NCI-H1105 (cell line): ENCODE measurements at places on chromosomes 7 and 10.

GRCh38 chr7:26958834-26959233 lies 94.4 kb upstream of the SKAP2 start:
- DNase-seq = no peak

DNA sequence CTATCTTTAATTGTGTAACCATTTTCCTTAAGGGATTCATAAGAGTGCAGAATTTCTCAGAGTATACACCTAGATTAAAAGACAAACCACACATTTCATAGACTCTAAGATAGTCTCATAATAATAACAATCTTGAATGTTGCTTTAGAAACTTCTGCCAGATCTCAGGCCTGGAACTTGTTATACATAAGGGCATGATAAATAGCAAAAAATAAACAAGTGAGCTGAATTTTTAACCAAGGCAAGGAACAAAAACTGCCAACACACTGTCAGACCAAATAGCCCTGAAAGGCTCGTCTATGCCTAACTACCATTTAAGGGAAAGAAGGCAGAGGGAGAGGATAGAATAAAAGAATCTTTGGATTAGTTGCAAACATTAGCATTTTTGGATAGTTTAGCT lies 65.8 kb upstream of the SEMA3C start:
- DNase-seq = no peak

DNA sequence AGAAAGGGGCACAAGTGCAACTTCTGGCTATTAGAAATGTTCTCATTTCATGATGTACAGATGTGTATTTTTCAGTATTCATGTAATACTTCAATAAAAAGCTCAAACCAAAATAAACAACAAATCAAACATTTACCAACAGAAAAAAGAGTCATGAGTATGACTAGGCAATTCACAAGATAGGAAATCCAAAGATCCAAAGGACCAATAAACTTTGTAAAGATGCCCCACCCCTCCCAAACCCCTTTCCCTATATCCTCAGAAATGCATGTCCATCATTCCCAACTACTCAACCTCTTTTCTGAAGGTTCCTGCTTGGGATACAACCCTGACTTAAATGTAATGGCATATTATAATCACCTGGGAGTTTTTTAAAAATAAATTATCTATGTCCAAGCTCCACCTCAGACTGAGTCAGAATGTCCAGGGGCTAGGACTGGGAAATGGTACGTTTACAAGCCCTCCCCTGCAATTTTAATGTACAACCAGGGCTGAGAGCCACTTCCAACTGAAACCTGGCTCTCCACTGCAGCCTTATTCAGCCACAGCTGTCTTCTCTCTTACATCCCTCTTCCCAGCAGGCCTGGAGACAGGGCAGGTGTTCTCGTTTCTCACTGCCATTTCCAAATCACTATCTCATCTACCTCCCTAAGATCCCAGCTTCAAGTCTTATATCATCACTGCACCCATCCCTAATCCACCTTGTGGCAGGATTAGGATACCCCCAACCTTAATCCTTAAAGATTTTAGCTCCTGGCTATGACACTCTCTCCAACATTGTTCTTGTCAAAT lies 36.5 kb downstream of the COA1 start:
- no peak for DNase-seq

GRCh38 chr10:71982269-71983178 lies 18.3 kb downstream of the CHST3 start:
- DNase-seq = no peak

GRCh38 chr7:151062399-151063211 lies 3.2 kb downstream of the SLC4A2 start:
- no peak for DNase-seq

DNA sequence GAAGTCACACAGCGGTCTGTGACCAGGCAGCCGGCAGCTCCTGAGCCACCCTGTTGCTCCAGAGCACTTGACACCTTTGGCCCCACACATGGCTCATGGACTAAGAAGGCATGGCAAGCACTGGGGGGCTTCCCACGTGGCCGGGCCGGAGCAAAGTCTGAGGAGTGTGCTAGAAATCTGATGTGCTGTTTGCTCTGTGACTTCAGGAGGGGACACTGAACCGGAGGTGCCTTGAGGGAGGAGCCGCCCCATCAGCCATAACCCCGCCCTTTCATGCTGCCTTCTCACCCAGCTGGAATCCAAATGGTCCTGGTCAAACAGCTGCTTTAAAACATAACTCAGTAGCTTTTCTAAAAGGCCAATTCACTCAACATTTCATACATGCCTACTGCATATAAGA lies 33.5 kb downstream of the PROSER2 start:
- DNase-seq = no peak

DNA sequence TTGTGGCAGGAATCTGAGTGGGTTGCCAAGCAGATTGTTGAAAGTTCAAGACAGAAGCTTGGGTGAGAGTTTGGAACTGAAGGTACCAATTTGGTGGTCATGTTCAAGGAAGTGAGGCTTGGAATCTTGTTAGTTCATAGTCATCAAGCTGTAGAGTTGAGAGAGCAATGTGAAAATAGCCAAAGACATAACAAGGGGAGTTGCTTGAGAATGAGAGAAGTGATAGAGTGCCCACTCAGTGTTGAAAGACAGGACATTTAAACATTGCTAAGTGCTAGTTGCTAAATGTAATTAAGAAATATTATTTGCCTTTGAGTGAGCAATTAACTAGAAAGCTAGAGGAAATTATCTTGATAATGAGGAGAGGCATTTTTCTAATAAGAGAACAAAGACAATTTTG lies 17.0 kb downstream of the ITGB8 start:
- no peak for DNase-seq

- DNase-seq = no peak
Measured at GRCh38 chr7:43511029-43511428, 71.9 kb upstream of the STK17A start.

- DNase-seq = no peak
Measured at GRCh38 chr7:25830215-25830614, 321.8 kb upstream of the NFE2L3 start.

GRCh38 chr7:80934321-80934720 lies 15.5 kb upstream of the SEMA3C start:
- DNase-seq = no peak

- no peak for DNase-seq
Measured at GRCh38 chr7:96727534-96728088, 18.0 kb upstream of the SEM1 start.

GRCh38 chr10:99449023-99449422 lies 18.6 kb upstream of the GOT1 start:
- no peak for DNase-seq

DNA sequence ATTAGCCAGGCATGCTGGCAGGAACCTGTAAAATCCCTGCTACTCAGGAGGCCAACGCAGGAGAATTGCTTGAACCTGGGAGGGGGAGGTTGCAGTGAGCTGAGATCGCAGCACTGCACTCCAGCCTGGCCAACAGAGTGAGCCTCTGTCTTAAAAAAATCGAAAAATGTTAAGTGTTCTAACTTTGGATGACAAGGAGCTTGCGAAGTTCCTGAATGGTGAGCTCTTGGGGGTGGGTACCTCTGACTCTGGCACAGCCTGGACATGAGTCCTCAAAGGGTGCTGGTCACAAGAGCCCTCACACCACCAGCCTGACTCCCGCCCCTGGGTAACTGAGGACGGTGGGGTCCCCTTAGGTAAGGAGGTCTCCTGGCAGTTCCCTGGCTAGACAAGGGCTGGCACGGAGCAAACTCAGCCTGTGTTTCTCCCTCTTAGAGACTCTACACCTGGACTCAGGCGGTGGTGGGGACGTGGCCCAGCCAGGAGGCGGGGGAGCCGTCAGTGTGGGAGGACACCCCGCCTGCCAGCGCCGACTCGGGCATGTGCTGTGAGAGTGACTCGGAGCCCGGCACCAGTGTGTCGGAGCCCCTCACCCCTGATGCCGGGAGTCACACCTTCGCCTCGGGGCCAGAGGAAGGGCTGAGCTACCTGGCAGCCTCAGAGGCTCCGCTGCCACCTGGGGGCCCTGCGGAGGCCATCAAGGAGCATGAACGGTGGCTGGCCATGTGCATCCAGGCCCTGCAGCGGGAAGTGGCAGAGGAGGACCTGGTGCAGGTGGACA lies 24.1 kb downstream of the AMZ1 start:
- no peak for DNase-seq

GRCh38 chr7:41886901-41887311 lies 184.0 kb upstream of the INHBA start:
- DNase-seq = no peak

DNA sequence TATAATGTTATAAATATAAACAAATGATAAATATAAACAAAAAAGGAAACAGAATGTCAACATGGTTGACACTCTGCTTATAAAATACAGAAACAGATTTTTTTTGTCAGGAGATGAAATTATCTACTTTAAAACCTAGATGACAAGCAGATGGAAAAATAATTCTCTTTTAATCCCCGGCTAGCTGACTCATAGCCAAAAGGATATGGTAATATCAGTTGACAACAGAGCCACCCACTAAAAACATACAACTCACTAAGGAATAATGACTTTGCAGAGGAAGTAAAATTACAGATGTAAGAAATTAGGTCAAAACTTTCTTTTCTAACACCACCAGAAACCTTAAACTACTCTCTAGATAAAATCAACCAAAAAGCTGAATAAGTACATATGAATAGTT lies 131.1 kb upstream of the ABCB5 start:
- no peak for DNase-seq

DNA sequence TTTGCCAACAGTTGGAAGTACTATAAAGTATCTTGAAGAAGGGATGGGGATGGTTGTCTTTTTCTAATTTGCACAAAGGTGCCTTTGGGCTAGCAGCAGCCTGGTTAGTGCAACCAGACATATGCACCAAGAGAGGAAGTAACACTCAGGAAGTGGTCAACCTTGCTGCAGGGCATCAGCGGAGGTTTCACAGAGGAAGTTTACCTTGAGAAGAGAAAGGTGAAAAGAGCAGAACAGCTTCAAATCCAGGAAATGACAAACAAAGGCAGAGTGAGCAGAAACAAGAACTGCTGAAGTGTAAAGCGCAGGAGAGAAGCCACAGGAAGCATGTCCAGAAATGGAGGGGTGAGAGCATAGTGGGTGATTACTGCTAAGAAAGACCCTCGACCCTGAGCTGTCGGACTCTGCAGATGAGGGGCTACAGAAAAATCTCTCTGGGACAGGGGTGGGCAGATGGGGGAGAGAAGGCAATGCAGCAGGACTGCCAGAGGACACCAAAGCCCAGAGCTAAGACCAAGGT lies 66.9 kb downstream of the STK17A start:
- DNase-seq = no peak

- DNase-seq = no peak
Measured at GRCh38 chr7:91995391-91996105, 54.9 kb downstream of the AKAP9 start.

DNA sequence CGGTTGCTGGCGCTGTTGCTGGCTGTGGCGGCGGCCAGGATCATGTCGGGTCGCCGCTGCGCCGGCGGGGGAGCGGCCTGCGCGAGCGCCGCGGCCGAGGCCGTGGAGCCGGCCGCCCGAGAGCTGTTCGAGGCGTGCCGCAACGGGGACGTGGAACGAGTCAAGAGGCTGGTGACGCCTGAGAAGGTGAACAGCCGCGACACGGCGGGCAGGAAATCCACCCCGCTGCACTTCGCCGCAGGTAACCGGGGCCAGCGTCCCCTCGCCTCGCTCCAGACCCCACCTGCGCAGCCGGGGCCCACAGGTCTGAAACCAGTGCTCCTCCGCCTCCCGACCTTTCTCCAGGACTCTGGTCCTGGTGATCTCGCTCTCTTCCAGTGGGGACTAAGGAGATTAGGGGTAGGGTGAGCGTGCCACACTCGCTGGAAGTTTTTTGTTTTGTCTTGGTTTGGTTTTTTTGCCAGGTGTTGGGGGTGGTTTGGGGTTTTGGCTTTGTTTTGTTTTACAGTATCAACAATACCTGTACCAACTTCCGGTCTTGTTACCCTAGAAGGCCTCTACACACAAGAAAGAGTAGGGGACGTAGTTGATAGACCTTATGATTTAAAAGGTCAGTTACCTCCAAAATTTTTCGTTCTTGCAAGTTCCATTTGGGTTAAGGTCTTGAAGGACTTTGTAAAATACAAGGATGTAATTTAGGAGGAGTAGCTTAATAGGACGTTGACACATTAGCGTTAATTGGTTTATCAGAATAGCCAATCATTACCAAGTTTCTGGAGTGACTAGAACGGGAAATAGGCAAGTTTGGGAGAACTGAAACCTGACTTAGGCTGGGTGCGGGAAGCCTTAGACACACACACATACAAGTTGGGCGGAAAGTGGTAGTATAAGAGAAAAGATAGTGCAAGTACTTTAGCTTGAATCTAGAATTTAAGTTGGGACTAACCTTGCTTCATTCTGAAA lies 704 bp downstream of the TNKS2 start:
- no peak for DNase-seq

DNA sequence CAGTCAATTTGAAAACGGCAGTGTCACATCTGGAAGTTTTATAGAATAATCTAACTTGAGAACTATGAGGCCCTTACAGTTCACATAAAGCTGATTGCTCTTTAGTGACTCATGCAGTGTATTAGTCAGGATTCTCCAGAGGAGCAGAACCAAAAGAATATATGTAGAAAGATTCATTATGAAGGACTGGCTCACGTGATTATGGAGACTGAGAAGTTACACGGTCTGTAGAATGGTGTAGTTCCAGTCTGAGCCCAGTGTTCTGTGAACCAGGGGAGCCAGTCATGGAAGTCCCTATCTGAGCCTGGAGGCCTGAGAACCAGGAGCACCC lies 21.5 kb downstream of the RBM33 start:
- no peak for DNase-seq

DNA sequence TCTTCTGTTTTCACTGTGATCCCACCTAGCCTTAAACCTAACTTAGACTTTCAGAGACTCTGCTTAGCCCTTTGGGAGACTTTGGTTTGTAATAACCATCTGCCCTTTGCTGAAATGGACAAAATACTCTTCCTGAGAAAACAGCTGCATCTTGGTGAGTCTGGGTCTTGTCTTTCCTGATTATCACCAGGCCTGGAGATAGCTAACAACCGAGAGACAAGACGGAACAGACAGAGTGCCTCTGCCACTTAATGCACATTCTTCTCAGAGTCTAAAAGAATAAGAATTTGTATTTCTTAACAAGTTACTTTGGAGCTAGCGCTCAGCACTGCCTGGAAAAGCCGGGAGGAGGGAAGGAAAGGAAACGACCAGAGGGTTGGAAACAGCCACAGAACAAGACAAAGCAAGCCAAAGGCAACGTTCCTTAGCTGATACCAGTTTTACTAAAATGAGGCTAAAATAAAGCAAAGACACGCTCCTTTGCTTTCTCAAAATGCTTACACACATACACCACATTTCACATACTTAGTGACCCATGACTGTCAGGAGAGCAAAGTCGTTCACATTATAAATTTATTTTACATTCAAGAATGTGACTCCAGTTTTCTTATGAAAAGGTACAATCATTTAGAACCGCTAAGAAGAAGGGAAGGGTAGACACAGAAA lies 70.3 kb upstream of the DGKI start:
- no peak for DNase-seq

GRCh38 chr10:88531392-88532052 lies 51.6 kb downstream of the RNLS start:
- no peak for DNase-seq

DNA sequence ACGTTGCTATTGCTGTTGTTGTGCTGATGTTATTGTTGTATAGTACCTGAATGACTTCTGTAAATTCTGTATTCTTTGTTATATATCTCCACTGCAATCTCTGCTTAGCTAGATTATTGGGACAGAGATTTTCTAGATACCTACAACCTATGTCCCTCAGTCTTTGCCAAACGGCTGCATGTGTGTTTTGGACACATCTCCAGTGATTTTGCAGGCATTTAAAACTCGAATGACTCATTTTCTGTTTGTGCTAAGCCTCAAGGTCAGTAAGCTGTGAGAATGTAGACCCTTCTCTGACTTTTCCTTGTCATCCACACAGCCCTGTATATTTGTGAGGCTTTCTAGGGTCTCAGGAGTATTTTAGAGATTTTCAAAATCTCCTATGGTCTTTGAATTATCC lies 410.7 kb downstream of the POM121L12 start:
- DNase-seq = no peak
